CD4-positive, alpha-beta T cell (primary cell): ENCODE measurements at places on chromosomes 5 and 9.

GRCh38 chr9:113417370-113417769 lies 6.8 kb downstream of the C9orf43 start:
- DNase-seq = peak; percentile 45

DNA sequence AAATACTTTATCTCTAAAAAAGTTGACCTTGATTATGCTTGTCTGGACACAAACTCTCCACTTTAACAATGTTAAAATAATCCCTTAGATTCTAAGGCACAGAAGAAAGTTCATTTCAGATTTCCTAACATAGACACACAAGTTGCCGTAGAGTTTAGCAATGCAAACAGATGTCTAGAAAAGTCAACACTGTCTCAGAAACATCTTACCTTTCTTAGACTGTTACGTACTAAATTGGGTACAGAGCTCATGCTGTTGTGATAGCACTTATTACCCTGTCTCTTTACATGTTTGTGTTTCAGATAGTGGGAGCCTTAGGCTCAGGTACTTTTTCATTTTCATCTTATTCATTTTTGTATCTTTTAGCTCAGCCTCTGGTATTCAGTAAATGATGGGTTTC lies 52.0 kb downstream of the C5 start:
- no peak for DNase-seq

GRCh38 chr5:128109138-128109537 lies 25.6 kb downstream of the SLC12A2 start:
- DNase-seq = no peak

DNA sequence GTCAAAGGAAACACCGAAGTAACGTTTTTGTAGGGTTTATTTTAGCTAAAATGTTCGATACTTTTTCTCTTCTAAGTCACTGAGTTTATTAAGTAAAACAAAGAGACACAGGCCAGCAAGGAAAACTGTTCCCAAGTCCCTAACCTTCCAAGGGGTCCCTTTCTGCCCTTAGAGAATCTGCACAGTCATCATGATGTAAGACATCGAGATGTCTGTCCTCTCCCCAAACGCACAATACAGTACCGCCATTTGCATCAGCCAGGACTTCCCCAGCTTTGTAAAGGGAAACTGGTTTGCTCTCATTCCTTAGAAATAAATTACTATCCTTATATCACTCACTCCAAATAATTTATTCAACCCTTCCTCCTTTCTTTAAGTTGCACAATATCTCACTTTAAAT lies 89.3 kb downstream of the MARCHF11 start:
- DNase-seq = no peak

DNA sequence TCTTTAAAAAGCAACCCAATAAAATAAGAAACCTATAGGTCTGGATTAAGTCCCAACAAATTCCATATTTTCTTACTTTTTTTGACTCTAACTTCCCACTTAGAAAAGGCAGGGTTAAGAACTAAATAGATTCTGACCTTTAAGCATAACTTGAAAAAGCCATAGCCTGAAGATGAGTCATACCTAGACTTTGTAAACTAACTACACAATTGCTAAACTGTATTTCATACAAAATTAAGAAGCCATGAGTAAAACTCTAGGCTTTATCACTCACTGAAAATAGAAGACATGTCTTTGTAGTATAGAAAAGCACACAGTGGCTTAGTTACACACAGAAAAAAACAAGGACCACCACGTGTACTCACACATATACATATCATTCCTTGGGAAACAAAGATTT lies 51.5 kb downstream of the MLLT3 start:
- no peak for DNase-seq

GRCh38 chr5:111707630-111708164 lies 49.3 kb downstream of the NREP start:
- no peak for DNase-seq

- no peak for DNase-seq
Measured at GRCh38 chr5:159775890-159776289, 140.4 kb upstream of the ADRA1B start.
